ENCODE measurements at places on chromosomes 4 and X. TPM values are rescaled to one million over a fixed set of nuclear protein-coding genes. Genes with fewer than 3 reads are reported as not detected.

Gene DCAF8L2
- not detected for total RNA-seq

Gene ARMCX4
- total RNA-seq, result 11.8 TPM

Gene ARR3
- total RNA-seq, result not detected

Gene GALNTL6
- 15.5 TPM for total RNA-seq

Gene TDO2
- not detected for total RNA-seq

Gene CPZ
- 2.5 TPM for total RNA-seq

Gene PAK3
- total RNA-seq, result 85.8 TPM

Gene EXOC1
- total RNA-seq, result 67.6 TPM

Gene NUP62CL
- total RNA-seq, result 0.74 TPM

Gene ASB9
- total RNA-seq, result 0.25 TPM

Gene ANXA3
- total RNA-seq, result 3.4 TPM

Gene NXF2
- total RNA-seq, result not detected

Gene BANK1
- under 0.01 TPM for total RNA-seq

All from temporal lobe (tissue), 4 donors.